ENCODE measurements at places on chromosomes 2 and 18.
A peak's percentile ranks its signal among the peaks of the same experiment; 100 is the strongest.

DNA sequence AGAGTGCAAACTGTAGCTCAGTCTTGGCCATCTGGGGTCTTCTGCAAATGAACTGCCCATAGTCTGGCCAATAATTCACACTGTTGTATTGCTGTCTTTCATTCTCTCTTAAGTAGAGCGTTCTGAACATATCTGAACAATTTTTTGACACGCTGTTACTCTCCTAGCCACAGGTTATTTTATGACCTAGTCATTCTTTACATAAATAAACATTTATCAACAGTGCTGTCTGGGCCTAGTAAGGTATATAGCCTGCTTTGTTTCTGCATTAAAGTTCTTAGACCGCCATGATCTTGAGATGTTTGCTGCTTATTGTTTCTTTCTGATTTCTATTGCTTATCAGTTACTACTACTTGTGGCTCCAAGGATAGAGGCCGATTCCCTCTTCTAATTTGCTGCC lies 226.4 kb downstream of the NEDD4L start:
- no peak for DNase-seq

DNA sequence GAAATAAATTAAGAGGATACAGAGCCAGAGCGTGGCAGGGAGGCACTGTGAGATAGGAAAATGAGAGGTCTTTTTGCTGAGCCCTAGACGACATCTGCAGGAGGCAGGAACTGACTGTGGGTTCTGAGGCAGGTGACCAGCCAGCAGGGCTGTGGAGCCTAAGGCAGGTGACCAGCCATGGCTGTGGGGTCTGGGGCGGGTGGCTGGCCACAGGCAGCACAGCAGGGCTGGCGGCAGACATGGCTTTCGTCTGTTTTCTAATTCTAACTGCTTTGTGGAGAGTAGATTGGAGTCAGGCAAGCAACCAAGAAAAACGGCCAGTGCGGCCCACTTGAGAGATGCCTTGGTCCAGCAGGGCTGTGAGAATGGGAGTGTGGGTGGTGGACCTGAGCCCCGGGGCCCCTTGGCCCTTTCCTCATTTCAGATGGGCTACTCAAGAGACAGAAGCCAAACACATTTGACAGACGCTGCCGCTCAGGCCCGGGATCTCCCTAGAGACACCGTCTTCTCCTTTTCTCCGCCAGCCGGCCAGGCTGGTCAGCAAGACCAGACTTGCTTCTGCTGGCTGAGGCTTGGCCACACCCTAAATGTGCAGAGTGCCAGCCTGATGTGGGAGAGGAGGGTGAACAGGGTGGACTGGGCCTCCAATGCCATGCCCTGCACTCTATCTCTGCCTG lies 19.7 kb upstream of the GNAL start:
- no peak for DNase-seq

DNA sequence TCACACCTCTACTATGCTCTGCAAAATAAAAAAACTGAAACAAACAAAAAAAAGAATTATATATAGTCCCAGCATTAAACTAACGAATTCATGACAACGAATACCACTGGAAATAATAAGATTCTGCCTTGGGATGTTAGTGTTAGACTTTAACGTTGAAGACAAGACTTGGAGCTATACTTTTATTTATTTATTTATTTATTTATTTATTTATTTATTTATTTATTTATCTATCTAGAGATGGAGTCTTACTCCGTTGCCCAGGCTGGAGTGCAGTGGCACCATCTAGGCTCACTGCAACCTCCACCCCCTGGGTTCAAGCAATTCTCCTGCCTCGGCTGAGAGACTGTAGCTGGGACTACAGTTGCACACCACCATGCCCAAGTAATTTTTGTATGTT lies 27.2 kb upstream of the PAPOLG start:
- DNase-seq, result no peak

- DNase-seq, result no peak
Observed at GRCh38 chr2:187429989-187430388, 18.1 kb downstream of the CALCRL start.

- no peak for DNase-seq
Observed at GRCh38 chr2:168819050-168819715, 16.7 kb downstream of the NOSTRIN start.

DNA sequence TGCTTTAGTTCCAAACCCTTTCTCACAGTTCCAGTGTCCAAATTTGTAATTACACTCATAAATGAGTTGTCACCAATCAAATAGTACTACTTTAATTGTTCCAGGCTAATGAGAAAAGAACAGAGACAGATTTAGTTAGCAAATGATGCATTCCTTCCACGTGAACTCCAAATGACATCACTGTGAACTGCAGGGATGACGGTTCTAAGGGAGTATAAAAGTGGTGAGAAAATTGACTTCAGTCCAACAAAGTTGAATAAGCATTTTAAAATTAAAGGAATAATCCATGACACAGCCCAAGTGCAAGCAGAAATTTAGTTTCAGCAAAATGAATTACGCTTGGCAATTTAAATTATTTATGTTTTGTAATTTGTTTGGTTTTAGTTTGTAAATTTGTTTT lies 102.0 kb upstream of the LRATD1 start:
- DNase-seq, result no peak

- DNase-seq, result no peak
Observed at GRCh38 chr2:33215983-33216382, 260.5 kb upstream of the RASGRP3 start.

DNA sequence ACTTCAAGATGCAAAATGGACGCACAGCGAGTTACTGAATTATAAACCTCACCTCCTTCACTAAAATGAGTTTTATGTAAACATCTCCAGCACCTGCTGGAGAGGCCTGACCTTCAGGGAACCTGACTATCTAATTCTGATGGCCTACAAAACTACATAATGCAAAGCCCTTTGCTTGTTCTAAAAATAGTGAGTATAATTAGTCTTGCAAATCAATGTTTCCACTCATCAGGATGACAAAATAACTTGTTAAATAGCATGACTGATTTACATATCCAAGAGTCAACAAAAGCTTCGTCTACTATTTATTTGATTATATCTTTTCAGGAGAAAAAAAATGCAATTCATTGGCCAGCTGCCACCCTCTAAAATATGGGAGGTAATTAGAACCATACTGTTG lies 326.3 kb upstream of the MC4R start:
- no peak for DNase-seq

- DNase-seq, result no peak
Observed at GRCh38 chr2:74262681-74263080, 64.3 kb downstream of the MTHFD2 start.

DNA sequence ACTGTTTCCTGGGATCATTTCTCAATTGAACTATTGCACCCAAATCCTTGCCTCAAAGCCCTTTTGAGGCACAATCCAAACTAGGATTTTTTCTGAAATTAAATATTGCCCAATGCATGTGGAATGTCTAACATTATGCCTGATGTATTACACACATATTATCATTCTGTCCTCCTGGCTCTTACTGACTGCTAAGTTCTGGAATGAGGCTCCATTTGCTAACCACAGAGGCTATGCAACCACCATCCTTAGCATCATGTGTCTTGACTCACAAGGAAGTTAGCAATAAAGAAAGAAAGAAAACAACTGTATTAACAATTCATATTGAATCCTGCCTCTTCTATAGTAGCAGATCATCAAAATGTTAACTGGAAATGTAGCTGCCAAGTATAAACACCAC lies 1142.7 kb downstream of the CNTNAP5 start:
- DNase-seq, result no peak

DNA sequence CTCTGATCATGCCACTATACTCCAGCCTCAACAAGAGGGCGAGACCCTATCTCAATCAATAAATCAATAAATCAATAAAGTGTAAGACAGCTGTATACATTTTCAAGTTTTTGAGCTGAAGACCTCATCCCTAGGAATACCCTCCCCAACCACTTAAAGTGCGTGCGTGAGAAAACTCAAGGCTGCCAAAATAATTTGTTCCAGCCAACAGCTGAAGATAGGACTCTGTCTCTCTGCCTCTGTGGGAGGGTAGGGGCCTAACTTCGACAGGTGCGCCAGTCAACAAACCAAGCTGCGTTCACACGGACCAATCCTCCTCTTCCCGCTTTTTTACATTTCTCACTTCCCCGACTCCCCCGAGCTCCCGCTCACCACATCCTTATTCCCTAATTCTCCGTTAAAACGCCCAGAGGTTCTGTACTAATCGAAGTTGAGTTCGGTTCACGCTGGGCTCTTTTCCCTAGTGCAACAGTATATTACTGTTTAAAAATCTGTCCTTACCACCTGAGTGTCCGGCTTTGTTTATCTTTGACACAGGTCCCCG lies 618 bp downstream of the POLR2D start:
- DNase-seq, result no peak

DNA sequence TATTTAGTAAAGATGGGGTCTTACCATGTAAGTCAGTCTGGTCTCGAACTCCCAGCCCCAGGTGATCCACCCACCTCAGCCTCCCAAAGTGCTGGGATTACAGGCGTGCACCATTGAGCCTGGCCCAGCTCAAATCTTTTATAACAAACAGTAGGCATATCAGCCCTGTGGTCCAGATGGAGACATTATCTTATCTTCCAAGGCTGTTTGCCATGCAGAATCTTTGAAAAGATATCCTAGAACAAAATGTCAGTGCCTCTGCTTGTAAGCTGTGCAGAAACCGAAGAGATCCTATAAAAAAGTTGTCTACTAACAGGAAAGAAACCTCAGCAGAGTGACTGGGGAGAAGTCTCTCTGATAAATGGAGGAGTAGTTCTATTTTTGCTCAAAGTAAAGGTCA lies 142.1 kb downstream of the PTH2R start:
- DNase-seq, result no peak

- DNase-seq, result no peak
Observed at GRCh38 chr2:144550911-144551310, 31.0 kb upstream of the ZEB2 start.

DNA sequence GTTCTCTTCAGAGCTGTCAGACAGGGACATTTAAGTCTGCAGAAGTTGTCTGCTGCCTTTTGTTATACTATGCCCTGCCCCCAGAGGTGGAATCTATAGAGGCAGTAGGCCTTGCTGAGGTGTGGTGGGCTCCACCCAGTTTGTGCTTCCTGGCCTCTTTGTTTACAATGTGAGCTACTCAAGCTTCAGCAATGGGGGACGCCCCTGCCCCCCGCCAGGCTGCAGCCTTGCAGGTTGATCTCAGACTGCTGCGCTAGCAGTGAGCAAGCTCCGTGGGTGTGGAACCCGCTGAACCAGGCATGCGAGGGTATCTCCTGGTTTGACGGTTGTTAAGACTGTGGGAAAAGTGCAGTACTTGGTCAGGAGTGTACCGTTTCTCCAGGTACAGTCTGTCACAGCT lies 24.0 kb upstream of the PAIP2B start:
- no peak for DNase-seq

GRCh38 chr2:164842624-164842966 lies 972 bp upstream of the COBLL1 start:
- no peak for DNase-seq

DNA sequence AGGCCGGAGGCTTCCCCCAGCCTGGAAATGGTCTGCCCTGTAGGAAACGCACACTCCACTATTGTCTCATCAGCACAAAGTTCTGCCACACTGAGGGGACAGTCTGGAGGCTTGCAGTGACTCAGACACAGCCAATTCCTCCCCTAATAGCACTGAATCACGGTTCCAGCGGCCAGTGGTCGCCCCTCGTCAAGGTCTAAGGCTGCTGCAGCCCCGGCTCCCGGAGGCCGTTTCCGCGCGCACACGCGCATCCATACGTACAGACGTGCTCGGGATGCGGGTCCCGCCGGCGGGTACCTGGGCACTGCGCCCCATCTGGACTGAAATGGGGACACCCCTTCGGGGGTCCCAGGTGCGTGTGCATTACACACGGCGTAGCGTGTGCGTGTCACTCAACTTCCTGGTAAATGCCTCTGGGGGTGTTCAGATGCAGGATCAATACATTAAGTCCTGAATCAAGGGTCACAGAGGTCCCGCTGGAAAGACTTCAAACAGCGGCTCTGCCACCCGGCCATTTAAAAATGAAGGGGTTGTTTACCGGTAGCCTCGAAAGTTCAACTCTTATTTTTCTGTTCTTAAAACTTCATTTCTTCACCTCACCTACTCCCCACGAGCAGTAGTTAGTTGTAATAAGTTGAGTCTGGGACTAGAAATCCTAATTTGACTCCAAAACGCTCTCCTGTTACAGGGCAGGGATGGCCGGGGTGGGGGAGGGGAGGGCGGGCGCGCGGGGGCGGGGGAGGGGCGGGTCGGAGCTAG lies 572 bp upstream of the ZNF516 start:
- no peak for DNase-seq

GRCh38 chr2:98952966-98953365 lies 16.9 kb upstream of the CRACDL start:
- DNase-seq, result no peak

GRCh38 chr2:240434728-240435456 lies 571 bp upstream of the GPC1 start:
- peak; percentile 77 for DNase-seq

DNA sequence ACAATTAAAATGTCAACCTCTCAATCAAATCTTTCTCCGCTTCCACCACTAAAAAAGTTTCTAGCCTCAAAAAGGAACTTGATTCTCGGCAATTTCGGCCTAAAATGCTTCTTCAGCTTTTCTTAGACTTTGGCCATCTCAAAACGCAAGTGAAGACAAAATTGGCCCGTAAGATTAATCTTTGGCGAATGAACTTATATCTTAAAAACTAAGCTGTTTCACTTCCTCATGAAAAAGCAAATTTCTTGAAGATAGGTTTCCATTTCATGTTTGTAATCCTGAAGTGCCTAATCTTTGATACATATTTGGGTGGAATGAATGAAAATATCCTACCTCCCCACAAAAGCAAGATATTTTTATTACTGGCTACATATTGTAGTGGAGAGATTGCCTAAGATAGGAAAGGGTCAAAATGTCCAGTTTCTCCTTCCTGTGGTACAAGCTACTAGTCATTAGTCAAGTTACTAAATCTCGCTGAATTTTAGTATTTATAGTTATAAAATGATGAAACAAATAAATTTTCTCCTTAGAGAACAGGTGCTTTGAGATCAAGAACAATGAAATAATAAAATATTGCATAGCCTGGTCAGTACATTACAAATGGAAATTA lies 85.4 kb upstream of the ZEB2 start:
- DNase-seq, result no peak

GRCh38 chr18:57803103-57803969 lies at the start of gene ATP8B1:
Gene ATP8B1, minus strand, starts transcription at chr18:57803315. Its CDS starts 71,508 bp downstream, at chr18:57731807.
- no peak for DNase-seq

DNA sequence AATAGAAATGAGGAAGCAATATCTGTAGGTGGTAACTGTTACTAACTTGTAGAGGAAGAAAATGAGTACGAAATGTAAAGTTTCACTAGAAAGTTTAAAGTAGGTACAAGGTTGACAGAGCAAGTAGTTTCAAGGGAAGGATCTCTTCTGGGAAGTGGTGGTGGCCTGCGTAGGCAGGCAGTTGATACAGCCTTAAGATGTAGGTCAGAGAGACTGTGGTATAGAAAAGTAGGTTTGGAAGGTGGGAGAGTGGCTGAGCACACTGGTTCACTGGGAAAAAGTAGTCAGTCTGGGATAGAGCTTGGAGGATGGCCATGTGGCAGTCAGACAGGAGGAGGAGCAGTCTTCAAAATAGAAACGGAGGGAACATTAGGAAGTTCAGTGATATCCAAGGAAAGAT lies 23.5 kb downstream of the KDM3A start:
- DNase-seq, result no peak

Data from left renal pelvis (tissue), 4 donors.